ENCODE measurements at places on chromosomes 1 and 21.

DNA sequence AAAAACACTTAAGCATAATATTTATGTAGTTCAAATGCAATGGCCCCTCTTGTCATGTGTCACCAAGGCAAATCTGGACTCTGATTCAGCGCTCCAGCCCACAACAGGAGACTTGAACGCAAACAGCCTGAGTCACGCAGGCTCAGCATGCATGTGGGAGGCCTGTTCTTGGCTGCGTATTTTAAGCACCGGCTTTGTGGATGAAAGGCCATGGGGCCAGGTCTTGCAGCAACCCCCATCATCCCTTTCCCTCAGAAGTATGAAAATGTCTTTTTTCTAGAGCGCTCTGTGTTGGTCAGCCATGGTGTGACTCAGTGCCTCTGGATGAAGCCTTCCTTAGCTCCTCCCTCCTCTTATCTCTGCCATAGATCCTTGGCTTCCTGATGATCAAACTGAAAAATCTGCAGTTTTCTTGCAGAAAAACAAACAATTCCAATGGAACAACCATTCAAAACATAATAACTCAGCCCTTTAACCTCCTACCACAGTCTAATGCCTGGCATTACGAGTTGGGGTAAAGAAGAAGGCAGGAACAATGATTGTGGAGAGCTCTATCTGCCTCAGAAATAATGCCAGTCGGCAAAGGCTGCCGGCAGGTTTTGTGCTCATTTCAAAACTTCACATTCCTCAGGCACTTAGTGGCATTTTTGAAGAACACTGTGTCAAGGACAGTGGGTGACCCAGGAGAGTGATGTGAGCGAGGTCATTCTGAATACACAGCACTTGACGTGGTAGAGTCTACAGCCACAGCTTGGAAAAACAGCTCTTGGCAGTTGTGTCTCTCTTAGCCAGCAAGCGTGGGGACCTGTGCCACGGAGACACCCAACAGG, 167.5 kb downstream of the CLIC6 start:
- DNase-seq = no peak

DNA sequence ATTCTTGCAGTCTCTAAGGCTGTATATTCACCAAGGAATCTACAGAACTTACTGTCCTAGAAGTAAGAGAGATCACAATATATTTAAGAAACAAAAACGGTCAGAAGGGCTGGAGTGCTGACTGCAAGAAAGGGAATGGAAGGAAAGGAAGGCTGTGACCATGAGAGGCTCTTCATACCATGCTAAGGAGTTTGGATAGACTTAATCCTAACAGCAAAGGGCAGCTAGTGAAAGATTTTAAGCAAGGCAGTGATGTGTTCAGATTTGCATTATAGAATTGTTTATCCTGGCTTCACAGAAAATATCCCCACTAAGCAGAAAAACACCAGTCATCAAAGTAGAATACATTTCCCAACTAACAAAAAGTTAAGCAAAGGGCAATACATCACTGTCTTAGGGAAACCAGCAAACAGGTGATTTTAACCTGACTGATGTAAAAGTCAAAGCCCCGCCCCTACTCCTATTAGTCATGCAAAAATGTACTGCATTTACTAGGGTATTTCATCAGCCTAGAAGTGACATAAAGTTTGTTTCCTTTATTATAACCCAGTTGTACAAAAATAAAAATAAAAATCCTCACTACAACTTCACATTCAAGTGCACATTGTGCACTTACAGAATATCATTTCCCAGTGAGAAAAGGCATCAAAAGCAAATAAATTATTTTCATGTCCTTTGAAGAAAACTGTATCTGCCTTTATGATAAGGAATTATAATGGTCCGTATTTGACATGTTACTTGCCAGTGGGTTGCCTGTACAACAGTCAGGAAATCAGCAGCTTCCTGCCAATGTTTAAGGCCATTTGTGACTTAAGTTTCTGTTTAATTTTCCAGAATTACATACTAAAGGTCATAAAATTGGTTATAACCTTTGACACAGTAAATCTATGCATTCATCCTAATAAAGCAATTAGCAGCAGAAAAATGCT, 17.2 kb downstream of the JAK1 start:
- no peak for DNase-seq

DNA sequence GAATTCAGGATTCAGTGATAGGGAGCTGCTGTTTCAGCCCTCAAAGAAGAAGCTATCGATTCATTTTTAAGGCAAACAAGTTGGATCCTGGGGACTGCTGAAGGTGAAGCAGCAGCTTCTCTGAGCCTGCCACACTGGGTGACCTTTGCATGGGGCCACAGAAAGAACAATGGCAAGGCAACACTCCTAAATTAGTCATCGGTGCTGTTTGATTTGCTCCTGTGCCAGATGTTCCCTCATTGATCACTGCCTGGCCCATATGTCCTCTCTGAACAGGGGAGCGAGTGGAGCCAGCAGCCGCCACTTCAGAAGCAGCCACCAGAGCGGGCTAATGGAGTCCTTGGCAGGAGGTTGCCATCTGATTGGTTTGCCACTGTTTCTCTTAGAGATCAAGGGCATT, 391.5 kb downstream of the NTNG1 start:
- no peak for DNase-seq

DNA sequence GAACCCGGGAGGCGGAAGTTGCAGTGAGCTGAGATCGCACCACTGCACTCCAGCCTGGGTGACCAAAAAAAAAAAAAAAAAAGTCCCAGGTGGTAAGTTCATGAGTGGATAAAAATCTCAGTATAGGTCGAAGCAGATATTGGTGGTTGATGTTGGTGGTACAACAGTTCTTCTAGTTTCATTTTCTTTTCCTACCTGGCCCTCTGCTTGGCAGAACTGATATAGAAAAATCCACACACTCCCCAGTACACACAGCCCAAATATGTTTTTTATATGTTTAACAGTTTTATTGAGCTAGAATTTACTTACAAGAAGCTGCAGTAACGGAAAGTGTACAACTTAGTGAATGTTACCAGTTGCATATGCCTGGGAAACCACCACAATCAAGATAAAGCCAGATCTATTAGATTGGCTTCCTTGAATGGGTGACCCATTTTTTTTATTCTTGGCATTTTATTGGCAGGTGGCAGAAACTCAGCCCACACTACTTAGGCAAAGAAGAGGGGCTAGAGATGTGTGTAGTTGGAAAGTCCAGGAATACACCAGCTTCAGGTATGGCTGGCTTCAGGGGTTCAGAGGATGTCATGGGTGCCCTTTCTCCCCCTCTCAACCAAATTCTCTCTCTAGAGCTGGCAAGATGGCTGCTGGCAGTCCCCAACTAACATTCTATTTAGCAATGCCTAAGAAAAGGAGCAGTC, 118.3 kb upstream of the SLC25A33 start:
- no peak for DNase-seq

- no peak for DNase-seq
Measured at GRCh38 chr1:21517660-21518480, 8.6 kb downstream of the ALPL start.

GRCh38 chr1:54121482-54122134, 31.2 kb downstream of the CDCP2 start:
- peak; percentile 92 for DNase-seq

- DNase-seq = no peak
Measured at GRCh38 chr1:22344851-22345560, 106.6 kb upstream of the ZBTB40 start.

GRCh38 chr1:237972186-237972585, 81.5 kb upstream of the ZP4 start:
- no peak for DNase-seq

- DNase-seq = no peak
Measured at GRCh38 chr1:30732277-30732996, 9.1 kb upstream of the MATN1 start.

- no peak for DNase-seq
Measured at GRCh38 chr1:18015719-18016118, 91.9 kb upstream of the IGSF21 start.

GRCh38 chr1:112904071-112904830, 51.7 kb downstream of the SLC16A1 start:
- no peak for DNase-seq

GRCh38 chr1:246404078-246404477, 103.0 kb downstream of the SMYD3 start:
- no peak for DNase-seq

- DNase-seq = no peak
Measured at GRCh38 chr1:191101960-191102359, 624.3 kb upstream of the BRINP3 start.

DNA sequence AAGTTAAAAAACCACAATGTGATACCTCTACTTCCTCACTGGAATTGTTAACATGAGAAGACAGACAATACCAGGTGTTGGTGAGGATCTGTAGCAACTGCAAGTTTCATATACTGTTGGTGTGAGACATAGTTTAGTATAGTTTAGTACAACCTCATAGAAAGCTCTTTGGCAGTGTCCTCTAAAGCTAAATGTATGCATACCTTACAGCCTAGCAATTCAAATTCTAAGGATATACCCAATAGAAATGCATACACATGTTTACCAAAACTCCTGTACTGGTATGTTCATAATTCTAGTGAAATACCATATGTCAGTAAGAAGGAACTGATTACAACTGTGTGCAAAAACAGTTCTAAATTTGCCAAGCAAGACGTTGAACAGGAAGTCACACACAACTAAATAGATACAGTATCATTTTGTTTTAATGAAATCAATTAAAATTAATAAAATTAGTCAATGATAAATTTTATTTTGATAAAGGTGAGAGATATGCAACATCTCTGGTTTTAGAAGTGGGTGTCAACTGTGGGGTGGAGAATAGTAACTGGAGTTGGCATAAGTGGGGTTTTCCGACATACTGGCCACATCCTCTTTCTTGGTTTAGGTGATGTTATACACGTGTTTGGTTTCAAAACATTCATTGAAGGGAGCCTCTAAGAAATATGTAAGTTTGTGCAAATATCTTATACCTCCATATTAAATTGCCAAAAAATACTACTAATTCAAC, 450.7 kb downstream of the PTPRC start:
- DNase-seq = no peak

- no peak for DNase-seq
Measured at GRCh38 chr1:170424346-170424745, 107.6 kb upstream of the GORAB start.

DNA sequence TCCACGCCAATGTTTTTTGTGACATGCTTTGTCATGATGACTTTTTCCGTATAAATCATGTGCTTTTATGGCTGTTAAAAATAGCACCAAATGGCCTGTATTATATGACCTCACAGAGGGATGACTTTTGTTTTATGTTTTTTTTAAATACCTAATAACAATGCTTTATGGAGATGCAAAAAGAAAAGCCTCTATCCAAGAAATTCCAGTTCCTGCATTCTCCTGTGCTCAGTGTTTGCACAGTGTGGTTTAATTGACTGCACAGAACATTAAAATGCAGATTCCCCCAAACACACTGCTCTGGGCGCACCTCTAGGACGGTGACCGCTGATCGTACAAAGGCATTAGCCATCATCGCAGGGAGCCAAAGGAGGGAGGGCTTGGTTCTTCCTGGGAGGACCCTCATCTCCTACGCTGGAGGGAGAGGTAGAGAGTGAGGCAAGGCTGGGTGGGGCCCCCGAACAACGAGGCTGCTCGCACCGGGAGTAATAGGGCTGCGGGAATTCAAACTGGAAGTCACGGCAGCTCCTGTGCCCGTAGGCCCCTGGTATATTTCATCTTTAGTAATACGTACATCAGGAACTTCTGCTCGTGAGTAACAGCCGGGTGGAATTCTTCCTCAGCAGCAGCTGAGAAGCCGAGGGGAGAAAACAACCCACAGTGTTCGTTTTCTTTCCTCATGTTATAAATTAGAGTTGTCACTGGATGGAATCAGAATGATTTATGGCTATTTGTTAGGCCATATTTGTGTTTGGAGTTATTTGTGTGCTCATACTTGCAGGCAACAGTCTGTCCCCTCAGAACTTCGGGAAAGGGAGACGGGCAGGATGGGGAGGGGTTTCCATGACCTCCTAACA, 465.6 kb downstream of the CAMTA1 start:
- DNase-seq = no peak

- DNase-seq = no peak
Measured at GRCh38 chr1:157056269-157056668, 10.7 kb upstream of the ARHGEF11 start.

GRCh38 chr1:183087001-183087400, 63.8 kb downstream of the LAMC1 start:
- DNase-seq = no peak

DNA sequence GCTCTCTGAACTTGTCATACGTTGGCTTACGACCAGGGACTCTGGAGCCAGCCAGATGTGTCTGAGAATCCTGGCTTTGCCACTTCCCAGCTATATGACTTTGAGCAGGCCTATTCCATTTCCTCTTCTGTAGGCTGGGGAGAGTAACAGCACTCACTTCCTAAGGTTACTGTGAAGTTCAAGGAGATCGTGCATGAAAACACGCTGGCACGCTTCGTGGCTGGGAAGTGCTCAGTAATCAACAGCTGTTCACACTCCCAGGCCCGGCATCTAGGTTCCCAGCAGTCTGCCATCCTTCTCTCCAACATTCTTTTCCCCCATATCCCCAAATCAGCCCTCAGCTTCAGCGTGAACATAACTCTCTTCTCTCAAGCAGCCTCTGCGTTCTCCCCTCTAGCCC, 2.0 kb downstream of the ASCL5 start:
- no peak for DNase-seq

GRCh38 chr21:42515708-42516502, 2.3 kb downstream of the SLC37A1 start:
- DNase-seq = no peak

GRCh38 chr1:109901524-109902145, 9.0 kb upstream of the CSF1 start:
- DNase-seq = no peak

DNA sequence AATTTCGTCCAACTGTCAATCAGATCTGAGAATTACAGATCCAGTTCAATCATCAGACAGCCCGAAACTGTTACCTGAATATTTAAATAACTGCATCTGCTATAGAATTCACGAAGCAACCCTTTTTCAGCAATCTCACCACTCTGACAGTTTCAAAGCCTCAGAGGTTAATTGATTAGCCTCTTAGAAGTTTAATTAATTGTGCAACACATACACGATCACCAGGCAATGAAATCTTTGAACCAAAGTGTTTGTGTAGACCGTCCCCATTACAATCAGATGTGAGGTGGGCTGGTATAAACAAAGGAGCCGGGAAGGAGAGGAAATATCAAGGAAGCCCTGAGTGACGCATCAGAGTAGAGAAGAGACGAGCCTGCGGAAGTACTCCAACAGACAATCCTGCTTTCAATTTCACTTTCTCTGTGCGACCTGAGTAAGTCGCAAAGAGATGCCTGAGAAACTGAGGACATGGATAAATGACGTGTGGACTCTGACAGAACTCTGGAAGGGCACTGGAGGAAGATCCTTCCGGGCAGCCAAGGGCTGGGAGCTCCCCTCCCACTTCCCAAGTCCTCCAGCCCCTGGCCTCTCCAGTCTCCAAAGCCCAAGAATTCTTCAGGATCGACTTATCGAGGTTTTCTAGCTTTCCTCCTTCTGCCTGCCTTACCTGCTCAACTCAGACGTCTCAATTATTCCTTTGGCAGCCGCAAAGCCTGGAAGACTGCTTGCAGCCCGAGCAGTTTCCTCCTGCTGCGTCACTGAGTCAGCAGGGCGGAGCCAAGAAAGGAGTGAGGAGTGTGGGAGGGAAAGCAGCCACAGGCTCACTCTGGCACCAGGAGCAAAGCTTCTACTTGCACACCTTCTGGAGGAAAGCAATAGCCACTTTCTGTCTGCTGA, at the start of gene RNASEL:
RNASEL (minus strand) TSS at position 757 of the 897 bp plus-strand sequence. CDS start 2,450 bp downstream, outside the sequence.
- DNase-seq = peak; percentile 88

Measured in sciatic nerve (tissue), 2 donors.